ENCODE measurements at places on chromosomes 2 and 18. TPM values are rescaled to one million over a fixed set of nuclear protein-coding genes. Genes with fewer than 3 reads are reported as not detected.

- H3K27me3 ChIP-seq: peaks cover 5% of the 10 kb centered on the region
- H3K4me1 ChIP-seq: no peaks in the 10 kb centered on the region
- no peaks in the 10 kb centered on the region for H3K36me3 ChIP-seq
- no peak overlapping the region for H3K27ac ChIP-seq
- no peak for DNase-seq
- H3K4me3 ChIP-seq: no peak overlapping the region
Observed at GRCh38 chr2:226488034-226488433, 311.6 kb downstream of the IRS1 start.

GRCh38 chr18:3281456-3282400, 19.8 kb downstream of the MYL12B start:
- H3K4me1 ChIP-seq: peaks cover 1% of the 10 kb centered on the region
- no peak overlapping the region for H3K27ac ChIP-seq
- H3K27me3 ChIP-seq: no peaks in the 10 kb centered on the region
- H3K36me3 ChIP-seq: peaks cover 17% of the 10 kb centered on the region
- no peak for DNase-seq

Gene UGT1A9
- total RNA-seq: not detected

DNA sequence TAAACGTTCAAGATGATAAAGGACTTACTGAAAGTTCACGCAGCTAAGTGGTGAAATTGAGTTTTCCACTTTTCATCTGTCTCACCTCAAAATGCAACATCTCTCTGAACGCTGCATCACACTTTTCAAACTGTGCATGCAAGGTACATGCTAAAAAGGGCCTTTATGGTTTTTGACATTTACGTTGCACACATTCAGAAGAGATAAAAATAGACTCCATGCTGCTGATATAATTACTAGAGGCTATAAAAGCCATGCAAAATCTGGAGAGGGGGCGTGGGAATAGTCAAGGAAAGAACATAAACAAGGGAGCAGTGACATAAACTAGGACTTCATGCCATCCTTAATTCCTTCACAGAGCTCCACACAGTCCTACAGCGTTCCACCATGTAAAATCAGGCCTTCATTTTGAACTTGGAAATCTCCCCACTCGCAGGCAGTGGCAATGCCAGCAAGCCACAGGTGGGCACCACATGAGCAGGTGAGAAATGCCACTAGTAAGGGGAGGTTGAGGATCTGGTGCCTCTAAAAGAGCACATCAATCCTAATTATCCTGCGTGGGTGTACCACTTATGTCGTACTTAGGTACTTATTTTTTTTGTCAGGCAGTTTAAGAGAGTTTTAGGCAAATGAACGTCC, 71.4 kb downstream of the ZEB2 start:
- H3K27ac ChIP-seq: no peak overlapping the region
- no peak overlapping the region for H3K4me3 ChIP-seq
- no peak for DNase-seq
- peaks cover 4% of the 10 kb centered on the region for H3K4me1 ChIP-seq

All from activated naive CD8-positive, alpha-beta T cell treated with anti-CD3 and anti-CD28 coated beads, Interleukin-2, amount 10 ng/mL, durations not matched to agents 7 days and 5 days (primary cell).